ENCODE measurements at places on chromosomes 3 and 15.

- no peak for DNase-seq
Observed at GRCh38 chr15:75193976-75194375, 7.7 kb upstream of the C15orf39 start.

DNA sequence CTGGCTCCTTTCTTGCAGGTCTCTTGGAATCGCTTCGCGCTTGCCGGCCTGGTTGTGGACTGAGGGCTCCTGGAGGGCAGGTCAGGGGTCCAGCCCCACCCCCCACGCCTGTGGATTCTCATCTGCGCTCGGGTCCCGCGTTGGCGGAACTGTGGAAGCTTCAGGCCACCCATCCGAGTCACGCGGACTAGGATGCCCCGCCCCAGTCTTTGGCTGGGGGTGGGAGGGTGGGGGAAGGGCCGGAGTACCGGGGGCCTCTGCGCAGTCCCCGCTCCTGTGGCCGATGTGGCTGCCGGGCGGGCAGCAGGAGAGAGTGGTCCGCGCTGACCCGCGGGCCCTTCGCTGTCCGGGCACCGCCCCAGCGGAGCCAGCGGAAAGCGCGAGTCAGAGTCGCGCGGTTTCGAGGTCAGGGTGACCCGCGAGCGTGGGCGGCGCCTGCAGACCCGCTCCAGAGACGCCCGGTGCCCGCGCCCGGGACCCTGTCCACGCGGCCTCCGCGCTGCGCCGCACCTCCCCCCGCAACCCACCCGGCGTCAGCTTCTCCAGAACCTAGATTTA is 114.2 kb downstream of the KLF13 start:
- DNase-seq, result peak; percentile 73

DNA sequence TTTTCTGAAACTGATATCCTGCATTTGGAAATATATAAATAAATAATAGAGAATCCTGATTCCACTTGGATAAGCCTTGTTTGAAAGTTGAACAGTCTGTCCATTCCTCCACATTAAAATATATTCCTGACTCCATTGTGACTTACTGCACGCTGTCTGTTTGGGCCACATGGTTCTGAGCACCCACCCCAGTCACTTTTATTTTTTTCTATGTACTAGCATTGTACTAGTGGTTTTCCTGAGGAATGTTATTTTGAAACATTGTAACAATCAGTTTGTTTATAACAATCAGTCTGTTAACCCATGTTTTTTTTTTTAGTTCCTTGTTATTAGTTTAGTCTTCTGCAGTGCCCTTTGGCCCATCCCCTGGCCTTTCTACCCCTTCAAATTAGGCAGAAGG is 87.4 kb upstream of the CCNL1 start:
- no peak for DNase-seq

DNA sequence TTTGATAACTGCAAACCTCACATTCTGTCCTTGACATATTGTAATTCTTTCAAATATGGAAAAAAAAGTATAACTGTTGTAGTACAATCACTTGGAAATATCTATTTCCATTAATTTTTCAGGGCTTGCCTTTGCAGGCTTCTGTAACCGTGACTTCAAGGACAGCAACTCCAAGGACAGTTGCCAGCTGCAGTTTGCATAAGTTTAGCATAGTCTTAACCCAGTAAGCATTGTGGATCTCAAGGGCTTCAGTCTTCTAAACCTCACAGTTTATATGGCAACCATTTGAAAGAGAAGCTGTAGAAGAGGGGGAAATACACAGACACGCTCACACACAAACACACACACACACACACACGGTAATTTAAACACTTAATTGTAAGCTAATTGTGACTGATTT is 112.8 kb upstream of the GPR149 start:
- no peak for DNase-seq

DNA sequence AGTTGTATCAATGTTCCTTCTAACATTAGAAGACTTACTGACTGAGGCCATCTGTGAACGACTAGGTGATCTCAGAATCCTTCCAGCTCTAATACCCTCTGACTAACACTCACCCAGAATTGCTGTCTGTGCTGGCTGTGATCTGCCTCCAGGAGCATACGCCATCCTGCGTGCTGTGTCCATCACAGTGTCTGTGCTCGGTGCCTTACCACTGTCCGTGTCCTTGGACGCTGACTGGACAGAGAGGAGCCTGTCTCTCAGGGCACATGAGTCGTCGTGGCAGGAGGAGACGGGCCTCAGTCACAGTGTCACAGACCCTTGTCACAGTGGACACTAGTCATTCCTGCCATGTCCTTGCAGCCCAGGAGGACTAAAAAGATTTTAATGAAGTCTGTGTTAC is 83.1 kb downstream of the LMLN start:
- DNase-seq, result no peak

- no peak for DNase-seq
Observed at GRCh38 chr3:108907194-108907593, 46.5 kb downstream of the GUCA1C start.

- DNase-seq, result no peak
Observed at GRCh38 chr3:72240531-72240930, 455.6 kb upstream of the PROK2 start.

GRCh38 chr3:156293566-156293965 is 173.2 kb downstream of the KCNAB1 start:
- no peak for DNase-seq

- no peak for DNase-seq
Observed at GRCh38 chr3:127655641-127656040, 17.1 kb upstream of the ABTB1 start.

DNA sequence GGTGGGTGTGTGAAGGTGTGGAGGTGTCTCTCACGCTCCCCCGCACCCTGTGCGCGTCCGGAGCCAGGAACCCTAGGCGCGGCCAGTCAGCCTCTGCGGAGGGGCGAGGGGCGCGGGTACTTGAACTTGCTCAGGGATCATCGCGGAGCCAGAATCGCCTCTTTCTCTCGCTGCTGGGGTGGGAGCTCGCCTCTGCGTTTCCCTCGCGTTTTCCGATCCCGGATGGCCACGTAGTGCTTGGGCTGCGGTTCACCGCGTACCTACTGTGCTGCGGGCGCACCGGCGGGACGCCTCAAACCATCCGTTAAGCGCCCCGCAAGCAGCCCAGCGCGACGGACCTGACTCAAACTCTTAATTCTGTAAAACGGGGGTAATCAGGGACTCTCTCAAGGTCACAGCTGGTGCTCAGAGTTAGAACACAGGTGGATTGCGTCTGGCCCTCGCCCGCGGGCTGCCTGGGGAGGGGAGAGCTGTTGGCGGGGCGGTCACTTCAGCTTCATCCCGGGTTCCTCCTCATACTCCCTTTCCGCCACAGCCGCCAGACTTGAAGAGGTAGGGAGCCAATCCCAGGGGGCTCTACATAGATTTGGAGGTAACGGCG is 686 bp downstream of the MYRIP start:
- DNase-seq, result peak; percentile 51

DNA sequence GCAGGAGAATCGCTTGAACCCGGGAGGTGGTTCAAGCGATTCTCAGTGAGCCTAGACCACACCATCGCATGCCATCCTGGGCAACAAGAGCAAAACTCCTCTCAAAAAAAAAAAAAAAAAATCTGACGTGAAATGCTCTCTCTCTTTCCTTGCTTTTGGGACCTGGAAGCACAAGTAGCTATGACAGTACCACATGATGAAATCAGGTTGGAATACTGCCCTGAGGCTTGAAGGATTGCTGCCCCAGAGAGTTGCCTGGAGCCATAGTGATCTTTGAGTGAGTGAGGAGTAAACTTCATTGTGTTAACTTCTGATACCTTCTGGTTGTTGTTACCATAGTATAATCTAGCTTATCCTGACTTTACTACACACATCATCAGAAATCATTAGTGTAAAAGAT is 23.3 kb downstream of the AKAP13 start:
- no peak for DNase-seq
